COR-L47 (cell line): ENCODE measurements at places on chromosomes 12 and 14.

- no peak for DNase-seq
These were observed 14.7 kb downstream of the RITA1 start for GRCh38 chr12:113200021-113200797.

GRCh38 chr12:84648425-84648824 lies 264.2 kb downstream of the SLC6A15 start:
- no peak for DNase-seq

- no peak for DNase-seq
These were observed 10.7 kb downstream of the NR1H4 start for GRCh38 chr12:100484183-100484886.

DNA sequence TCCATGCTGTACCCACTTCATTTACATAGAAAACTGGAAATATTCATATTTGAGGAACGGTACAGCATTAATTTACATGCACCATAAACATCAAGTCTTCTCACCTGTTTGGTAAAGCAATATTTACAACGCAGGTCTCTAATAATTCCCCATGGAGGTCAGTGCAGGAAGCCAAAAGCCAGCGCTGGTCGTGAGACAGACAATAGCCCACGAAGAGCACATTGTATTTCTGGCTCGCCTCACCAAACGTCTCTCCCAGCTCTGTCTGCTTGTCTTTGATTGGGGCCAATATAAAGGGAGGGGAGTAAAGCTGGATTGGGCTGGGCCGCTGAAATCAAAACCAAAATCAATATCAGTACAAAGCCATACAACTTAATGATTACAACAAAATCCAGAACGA lies 302.1 kb downstream of the MED13L start:
- no peak for DNase-seq

- DNase-seq: no peak
These were observed 84.8 kb upstream of the KITLG start for GRCh38 chr12:88665071-88665470.

GRCh38 chr12:89650239-89650638 lies 58.4 kb downstream of the ATP2B1 start:
- DNase-seq: no peak

DNA sequence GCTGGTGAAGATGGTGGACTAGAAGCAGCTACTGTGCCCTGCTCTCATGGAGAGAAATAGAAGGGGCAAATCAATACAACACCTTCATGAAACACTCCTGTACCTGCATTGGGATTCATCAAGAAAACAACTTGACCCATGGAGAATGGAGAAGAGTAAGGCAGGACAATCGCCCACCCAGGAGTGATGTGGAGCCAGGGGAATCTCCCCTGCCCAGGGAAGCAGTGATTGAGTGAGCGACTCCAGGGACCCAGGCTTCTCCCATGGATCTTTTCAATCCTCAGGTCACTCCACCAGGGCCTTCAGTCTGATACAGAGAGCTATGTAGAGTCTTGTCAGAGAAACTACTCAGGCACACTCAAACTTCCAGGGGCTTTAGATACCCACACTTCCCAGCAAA lies 161.9 kb upstream of the DYRK2 start:
- DNase-seq: no peak

DNA sequence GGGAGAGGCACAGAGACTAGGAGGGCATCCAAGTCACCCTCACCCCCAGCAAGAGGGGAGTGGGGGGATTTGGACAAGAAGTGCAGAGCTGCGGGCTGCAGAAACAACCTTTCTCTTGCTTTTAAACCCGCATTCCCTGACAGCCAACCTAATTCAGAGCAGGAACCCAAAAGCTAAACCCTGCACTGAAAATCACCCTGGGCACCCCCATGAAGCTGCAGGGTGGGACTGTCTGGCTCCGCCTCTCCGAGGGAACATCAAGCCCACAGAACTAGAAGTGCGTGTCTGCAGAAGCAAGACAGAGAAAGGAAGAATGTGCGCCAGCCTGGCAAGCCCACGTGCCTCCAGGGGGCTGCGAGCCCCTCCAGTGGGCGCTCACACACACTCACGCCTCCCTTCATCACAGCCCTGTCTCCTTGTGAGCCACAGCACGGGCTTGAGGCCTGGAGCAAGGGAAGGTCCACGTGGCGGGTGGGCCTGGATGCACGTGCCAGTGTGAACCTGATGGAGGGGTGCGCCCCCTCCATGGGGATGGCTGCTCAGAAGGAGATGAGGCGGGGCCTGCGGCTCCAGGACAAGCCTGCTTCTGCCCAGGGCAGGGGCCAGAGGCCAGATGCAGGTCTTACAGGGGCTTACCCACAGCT lies 27.8 kb upstream of the PNMA1 start:
- no peak for DNase-seq

GRCh38 chr12:94336211-94336925 lies 123.3 kb downstream of the CEP83 start:
- no peak for DNase-seq

DNA sequence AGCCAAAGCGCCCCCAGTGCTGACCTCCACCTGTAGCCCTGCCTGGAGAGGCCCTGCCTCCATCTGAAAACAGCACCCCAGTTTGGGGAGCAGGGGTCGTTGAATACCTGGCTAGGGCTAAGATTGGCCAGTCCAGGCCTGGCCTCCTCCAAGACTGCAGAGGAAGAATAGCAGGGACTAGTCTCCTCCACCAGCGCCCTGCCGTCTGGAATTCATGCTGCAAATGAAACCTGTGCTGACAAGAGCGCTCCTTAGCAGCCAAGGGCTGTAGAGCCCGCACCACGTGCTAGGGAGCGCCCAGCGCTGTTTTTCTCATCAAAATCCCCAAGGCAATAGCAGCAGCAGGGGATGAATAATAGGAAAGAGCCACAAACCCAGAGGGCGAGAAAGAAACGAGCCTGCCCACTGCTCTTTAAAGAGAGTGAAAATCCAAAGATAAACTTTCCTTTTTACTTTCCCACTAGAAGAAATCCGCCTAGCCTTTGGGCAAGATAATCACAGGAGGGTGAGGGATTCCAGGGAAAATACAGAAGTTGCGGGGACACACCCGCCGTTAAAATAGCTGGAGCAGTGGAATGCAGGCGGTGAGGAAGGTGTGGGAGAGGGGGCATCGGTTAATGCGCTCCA lies 3.3 kb downstream of the COL2A1 start:
- no peak for DNase-seq

DNA sequence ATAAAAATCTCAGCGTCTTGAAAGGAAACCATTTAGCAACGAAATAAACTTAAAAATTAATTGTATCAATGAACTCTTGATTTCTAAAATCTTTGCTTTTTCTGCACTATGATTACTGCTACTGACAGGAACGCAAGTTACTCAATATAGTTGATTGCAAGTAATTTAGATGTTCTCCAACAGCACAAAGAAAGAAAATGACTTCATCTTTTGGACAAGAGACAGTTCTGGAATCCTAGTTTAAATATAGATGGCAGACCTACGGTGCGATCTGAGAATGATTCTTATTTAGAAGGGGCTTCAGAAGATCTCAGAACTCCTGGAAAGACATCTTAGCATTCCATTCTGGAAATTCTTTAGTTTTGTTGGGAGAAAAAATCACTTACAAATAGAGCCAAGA lies 1.4 kb upstream of the SUDS3 start:
- DNase-seq: no peak

GRCh38 chr14:100494645-100495044 lies 92.6 kb downstream of the BEGAIN start:
- no peak for DNase-seq

GRCh38 chr12:6854036-6854435 lies 2.1 kb downstream of the USP5 start:
- no peak for DNase-seq

DNA sequence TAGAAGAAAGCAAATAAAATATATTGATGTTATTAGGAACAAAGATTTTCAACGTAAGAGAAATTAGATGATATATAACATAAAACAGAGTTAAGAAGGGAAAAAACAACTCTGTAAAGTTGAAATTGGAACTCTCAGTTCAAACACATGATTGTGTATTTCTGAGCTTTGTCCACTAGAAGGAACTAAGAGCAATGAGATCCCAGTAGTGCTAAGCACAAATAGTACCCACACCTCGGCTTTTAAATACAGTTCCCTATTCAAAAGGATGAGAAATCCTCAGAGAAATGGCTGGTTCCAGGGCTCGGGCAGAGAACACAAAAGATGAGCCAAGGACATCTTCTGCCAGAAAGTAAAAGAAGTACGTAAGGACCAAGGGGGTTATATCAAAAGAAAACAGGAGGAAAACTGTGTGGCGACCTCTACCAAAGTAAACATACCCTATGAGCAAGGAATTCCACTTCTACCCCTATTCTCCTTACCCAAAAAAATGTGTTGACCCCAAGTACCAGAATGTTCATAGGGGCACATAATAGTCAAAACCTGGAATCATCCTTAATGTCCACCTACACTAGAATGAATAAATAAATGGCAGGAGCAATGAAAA lies 96.6 kb downstream of the SPTSSA start:
- DNase-seq: peak; percentile 6

DNA sequence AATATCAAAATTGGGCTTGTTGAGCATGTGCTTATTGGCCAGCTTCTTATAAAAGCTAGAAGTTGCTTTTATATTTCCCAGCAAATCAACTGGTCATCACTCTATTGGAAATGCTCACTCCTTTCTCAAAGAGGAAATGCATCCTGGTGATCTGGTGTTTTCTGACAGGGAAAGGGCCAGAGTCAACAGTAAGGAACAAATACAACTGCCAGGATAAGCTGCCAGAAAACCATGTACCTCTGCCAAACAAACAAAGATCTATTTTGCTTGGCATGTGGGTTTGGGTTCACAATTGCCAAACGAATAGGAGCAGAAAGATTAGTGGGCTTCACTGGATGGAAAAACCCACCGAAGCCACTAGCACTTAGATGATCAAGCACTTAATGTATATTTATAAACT lies 126.9 kb upstream of the PDZRN4 start:
- DNase-seq: peak; percentile 2

- no peak for DNase-seq
These were observed 473.4 kb upstream of the LMO3 start for GRCh38 chr12:17079251-17079909.

DNA sequence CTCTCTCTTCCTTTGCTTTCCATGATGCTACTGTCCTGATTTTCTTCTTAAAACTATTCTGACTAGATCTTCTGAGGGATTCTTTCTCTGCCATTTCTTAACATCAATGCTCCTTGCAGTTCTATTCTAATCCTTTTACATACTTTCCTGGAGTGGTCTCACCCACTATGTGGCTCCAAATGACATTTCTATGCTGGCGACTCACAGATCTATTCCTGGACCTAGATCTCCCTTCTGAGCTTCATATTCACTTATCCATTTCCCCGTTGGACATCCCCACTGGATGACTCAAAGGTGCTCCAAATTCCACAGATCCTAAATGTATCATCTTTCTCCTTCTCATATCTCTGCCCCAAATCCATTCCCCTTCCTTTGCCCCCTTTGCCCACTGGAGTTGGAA lies 4.1 kb downstream of the TEP1 start:
- DNase-seq: no peak

DNA sequence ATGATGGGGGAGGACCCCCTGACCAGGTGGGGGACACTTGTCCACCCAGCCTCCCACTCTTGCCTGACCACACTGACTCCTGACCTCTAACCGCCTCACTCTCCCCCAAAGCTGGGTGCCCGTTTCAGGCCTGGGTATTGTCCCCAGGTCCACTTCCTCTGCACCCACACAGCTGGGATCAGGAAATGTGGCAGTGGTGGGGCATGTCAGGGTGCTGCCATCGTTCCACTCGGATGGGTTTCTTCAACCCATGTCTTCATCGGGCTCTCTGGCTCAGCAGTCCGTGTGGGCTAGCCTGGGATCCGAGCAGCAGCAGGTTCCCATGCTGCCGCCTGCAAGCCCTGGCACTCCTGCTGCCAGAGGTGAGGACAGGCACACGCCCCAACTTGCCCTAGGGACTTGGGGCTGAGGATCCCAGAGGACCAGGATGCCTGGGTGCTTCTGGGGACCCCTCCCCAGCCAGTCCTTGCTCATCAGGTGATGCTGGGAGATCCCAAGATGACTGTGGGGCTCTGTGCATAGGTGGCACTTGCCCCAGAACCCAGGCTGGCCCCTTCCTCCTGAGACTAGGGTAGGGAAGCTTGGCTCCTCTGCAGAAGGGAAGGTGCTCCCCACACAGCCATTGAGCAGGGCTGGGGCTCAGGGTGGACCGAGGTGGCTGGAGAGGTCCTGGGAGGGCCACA lies 2.9 kb upstream of the CLBA1 start:
- no peak for DNase-seq

- no peak for DNase-seq
These were observed 167.6 kb downstream of the SLC41A2 start for GRCh38 chr12:104790296-104791125.

GRCh38 chr12:67069451-67070306 lies 199.5 kb upstream of the CAND1 start:
- peak; percentile 58 for DNase-seq

- no peak for DNase-seq
These were observed 10.6 kb upstream of the ANO6 start for GRCh38 chr12:45205165-45205825.

GRCh38 chr12:105198961-105199360 lies 37.0 kb downstream of the APPL2 start:
- DNase-seq: no peak

DNA sequence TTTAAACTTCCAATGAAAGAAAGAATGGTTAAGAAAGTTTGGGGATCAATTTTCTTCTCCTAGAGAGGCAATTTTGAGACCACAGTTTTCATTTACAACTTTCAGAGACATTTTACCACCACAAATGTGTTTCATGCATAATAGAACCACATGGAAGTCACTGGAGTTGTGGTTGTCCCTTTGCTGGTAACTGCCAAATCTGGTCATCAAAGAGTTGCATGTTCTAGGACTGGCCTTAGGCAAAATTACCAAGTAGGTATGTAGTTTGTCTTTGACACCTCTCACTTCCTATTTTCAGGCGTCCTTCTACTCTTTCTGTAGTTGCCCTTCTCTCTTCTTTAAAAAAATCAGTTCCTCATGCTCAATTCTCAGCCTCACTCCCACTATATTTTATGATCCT lies 54.3 kb upstream of the TMX1 start:
- no peak for DNase-seq

DNA sequence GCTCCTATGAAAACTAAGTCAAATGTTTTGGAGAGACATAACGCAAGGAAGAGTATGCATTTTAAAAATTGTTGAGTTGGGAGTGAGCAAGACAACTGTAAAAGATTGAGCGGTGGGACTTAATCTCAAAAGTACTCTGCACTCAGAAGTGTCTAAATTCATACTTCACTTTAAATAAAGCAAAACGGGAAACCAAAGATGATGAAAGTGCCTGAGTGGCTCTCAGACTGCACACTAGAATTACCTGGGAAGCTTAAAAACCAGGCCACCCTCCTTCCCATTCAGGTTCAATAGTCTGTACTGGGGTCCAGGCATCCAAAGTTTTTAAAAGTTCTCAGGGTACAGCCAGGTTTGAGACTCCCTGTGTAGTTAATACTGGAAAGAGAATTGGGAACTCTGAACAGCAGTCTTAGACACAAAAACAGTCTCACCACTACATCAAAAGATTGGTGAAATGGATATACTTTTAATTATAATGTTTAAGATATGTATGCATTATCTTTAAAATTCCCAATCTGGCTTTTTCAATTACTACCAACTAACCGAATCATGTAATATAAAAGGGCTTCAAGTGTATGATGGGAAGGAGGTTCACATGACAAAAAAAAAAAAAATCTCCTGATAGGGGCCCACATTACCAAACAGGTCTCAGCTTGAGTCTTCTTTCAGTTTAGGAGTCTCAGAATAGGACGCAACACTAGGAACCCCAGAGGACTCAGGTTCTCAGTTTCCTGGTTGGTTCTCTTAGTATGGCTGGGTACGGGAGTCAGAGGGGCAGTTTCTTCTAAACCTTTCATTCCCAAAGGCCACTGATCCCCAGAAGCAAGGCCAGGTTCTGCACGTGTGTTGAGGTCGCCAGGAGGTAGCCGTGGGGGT lies 1.0 kb downstream of the HOMEZ start:
- no peak for DNase-seq

GRCh38 chr12:18101043-18101442 lies 11.1 kb upstream of the RERGL start:
- DNase-seq: no peak
